ENCODE measurements at places on chromosomes 2 and 18.

GRCh38 chr2:239768907-239769553 is 256.1 kb downstream of the NDUFA10 start:
- DNase-seq: no peak

GRCh38 chr18:24602201-24602600 is 141.8 kb downstream of the HRH4 start:
- no peak for DNase-seq

GRCh38 chr2:212392043-212392442 is 146.6 kb downstream of the ERBB4 start:
- peak; percentile 18 for DNase-seq

GRCh38 chr2:32010670-32011484 is at the start of gene MEMO1:
Gene MEMO1 (minus strand): TSS chr2:32011008. CDS start chr2:32010247, 761 bp downstream.
- peak; percentile 72 for DNase-seq

DNA sequence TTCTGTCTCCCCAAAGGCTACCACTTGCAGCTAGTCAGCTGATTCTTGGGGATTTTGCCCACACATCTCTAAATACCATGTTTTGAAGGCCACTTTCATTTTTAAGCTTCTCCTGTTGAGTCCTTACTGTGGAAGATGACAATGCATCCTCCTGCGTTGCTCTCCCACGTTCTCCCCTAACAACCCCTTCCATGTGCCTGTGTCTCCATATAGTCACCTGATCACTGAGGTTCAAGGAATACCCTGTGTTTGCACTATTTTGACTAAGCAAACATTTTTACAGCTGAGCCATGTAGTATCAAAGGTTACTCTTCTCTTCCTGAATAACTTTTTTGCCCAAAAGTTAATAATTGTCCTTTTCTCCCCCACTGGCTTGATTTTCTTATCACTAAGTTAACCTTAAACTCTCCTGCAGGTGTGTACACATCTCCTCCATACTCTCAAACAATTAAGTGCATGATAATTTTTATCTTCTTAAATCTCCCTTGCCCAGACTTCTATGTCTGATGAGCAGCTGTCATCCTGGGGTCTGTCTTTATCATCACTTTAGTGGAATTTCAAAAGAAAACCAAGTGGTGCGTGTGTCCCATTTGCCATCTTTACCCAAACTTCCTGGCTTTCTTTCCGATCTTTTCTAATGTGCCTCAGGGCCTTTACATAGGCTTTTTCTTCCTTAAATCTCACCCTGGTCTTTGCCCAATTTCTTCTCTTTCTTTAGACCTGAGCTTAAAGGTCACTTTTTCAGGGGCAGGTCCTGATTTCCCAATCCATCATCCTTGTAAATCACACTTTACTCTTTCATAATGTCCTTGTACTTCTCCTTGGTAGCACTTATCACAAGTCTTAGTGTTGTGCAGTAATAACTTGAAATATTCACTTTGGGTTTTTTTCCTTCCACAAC is 85.2 kb upstream of the SPATS2L start:
- no peak for DNase-seq

- DNase-seq: no peak
Measured at GRCh38 chr18:52439457-52439856, 99.5 kb downstream of the DCC start.

- DNase-seq: no peak
Measured at GRCh38 chr2:195642027-195642678, 14.9 kb upstream of the SLC39A10 start.

DNA sequence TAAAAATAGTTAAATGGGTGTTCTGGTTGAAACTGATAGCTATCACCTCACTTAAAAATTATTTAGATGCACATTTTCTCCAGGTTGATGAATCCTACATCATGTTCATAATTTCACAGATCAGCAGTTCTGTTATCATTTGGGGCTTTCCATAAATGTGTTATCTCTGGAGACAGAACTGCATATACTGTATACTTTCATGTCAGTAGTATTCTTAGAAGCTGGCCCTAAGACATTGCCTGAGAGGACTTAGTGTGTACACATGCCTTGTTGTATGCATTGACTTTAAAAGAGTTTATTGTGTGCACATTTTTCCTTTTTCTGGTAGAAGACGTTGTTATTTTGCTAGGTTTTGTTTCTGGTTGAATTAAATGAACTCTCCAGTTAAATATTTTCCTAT is 41.0 kb downstream of the PIK3C3 start:
- DNase-seq: no peak

- peak; percentile 58 for DNase-seq
Measured at GRCh38 chr2:189086710-189087109, 92.9 kb downstream of the COL5A2 start.

- no peak for DNase-seq
Measured at GRCh38 chr2:30134582-30134981, 12.2 kb upstream of the YPEL5 start.

DNA sequence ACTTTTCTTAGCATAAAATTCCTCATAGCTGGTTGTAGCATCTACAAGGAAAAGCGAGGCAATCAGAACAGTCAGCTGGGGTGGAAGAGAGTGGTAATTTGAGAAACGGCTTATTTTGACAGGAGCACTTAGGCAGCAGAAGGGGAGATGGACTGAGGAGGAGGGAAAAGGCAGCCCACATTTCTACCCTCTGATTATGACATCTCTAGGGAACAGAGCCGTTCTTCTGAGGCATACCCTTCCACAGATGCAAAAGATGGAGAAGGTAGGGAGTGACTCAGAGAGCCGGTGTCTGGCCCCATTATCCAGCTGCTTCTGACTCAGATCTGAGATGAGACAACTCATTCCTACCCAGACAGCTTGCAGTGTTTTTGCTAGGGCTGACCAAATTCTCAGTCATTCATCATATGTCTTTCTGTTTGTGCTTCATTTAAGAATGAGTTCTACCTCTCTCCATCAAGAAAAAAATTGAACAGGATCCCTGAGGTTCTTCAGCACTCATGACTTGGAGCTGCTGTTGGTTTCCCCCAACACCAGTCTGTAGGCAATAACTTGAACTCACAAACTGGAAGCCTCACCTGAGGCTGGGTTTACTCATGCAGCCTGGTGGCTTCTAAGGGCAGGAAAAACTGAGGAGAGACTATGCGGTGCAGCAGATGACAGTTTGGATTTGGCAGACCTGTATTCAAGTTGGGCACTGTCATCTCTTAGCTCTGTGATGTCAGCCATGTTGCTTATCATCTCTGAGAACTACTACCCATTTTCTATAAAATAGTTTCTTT is 15.9 kb upstream of the SEC11C start:
- DNase-seq: peak; percentile 83

GRCh38 chr2:78707776-78708386 is 317.6 kb upstream of the REG3G start:
- no peak for DNase-seq

- DNase-seq: no peak
Measured at GRCh38 chr2:76478266-76479035, 767.7 kb upstream of the GCFC2 start.

DNA sequence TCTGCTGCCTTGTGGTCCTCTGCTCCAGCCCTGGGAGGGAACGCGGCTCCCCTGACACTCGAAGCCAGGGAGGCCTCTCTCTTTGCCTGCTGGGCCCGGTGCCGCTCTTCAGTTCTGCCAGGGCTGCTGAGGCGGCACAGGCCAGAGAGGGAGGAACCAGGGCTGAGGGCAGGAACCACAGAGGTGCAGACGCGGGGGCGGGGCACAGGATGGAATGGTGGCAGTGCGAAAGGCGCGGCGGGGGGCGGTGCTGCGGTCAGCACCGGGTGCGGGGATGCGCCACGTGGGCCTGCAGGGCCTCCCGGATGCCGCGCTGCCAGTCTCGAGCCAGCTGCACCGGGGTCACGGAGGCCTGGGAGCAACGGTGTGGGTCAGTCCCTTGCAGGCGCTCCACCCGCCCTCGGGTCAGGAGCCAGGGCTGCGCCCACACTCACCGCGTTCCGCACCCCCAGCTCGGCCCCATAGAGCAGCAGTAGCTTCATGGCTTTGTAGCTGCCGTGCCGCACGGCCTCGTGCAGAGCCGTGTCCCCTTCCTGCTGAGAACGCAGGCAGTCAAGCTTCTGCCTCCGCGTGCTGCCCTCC is 4.4 kb downstream of the ANKRD23 start:
- no peak for DNase-seq

DNA sequence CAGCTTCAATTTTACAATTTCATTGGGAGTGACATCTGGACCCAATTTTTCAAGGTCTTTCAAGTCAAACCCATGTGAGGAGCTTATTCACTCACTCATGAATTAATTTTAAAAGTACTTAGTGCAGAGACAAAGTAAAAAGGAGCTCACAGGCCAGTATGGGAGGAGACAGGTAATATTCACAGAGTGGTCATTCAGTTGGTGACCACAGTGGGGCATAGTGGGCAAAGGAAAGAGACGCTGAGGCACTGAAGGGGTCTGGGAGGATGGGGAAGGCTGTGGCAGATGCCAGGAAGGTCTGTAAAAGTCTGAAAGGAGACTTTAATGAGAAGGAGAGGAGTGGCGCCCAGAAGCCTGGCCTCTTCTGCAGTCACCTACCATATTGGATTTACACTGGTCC is 76.0 kb downstream of the CD8B2 start:
- no peak for DNase-seq

DNA sequence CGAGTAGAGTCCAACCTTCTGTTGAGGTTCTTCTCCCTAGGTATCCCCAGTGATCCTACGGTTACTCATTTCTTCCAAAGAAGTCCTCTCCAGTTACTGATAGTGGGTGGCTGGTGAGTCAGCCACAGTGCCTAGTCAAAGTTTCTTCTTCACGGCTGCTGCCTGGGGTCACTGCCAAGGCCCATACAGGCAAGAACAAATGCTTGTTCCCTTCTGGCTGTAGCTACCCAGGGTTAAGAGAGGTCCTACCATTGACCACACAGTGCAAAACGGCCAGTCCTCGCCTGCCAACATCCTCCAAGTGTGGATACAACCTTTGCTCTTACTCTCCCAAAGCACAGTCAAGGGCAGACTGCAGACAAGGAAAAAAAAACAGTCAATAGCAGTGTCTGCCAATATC is 2.9 kb upstream of the PTPN4 start:
- DNase-seq: no peak

GRCh38 chr18:25231327-25231691 is 120.7 kb downstream of the ZNF521 start:
- no peak for DNase-seq

DNA sequence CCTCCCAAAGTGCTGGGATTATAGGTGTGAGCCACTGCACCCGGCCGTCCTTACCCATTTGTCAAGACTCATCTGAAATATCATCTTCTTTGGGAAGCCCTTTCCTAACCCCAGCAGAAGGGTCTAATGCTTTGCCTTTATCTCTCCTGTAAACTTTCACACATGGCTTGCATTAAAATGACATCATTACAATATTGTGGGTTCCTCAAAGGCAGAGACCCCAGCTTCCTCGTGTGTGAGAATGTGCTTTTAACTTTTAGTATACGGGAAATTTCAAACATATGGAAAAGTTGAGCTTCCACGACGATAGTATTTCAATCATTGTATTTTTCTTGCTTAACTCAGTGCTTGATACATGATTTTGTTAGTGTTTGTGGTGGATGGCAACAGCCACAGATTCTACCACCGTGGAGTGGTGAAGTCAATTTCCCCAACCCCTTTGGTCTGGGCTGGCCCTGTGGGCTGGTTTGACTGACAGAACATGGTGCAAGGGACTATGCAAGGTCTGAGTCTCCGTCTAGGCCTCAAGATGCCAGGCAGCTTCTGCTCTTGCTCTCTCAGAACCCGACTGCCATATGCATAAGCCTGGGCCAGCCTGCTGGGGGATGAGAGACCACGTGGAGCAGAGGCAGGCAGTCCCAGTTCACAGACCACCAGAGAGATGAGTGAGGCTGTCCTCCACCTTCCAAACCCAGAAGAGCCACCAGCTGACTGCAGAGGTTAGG is 39.9 kb downstream of the NGEF start:
- DNase-seq: no peak

GRCh38 chr2:229673676-229674075 is 40.7 kb downstream of the DNER start:
- DNase-seq: no peak

GRCh38 chr2:71778936-71779773 is 325.8 kb downstream of the DYSF start:
- DNase-seq: no peak

- no peak for DNase-seq
Measured at GRCh38 chr2:235533198-235533597, 39.4 kb downstream of the AGAP1 start.

DNA sequence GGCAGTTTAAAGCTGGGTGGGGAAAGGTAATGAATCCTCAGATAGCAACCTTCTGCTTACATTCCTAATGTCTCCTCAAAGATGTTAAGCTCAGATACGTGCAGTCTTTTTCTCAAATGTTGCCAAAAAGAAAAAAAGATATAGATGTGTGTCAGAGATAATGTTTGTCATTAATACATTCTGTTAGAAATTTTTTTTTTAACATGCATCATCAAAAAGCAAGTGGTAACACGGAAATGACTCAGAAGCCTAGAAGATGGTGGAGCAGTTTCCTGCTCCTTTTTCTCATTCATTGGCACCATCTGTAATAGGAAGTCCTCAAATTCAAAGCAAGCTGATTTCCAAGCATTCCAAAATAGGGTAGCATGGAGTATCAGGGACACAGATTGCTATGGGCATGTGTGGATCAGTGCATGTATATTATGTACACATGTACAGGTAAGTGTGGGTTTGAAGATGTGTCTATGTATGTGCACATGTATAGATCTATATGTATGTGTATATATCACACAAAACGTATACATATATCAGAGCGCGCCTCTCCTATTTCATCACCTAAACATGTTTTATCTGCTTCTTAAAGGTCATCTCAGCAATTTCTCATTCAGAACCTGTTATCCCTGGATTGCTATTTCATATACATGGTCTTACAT is 79.9 kb upstream of the ITGB6 start:
- DNase-seq: no peak

DNA sequence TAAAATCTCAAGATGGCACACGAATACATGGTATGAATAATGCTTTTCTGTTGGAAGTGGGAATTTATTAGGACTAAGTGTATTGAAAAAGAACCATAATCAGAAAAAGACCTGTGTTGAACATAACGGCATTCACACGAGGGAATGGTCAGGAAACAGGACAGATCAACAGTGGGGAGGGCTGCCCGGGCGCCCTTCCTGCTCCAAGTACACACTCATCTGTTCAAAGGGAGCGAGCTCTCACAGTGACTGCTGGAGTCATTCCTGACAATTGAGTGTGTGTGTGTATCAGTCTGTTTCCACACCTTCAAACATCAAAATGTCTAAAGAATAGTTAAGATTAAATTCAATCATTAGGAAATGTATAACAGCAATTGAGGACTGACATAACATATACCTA is 167.2 kb downstream of the HDAC4 start:
- no peak for DNase-seq

GRCh38 chr2:176856683-176857082 is 355.9 kb upstream of the HNRNPA3 start:
- DNase-seq: no peak

DNA sequence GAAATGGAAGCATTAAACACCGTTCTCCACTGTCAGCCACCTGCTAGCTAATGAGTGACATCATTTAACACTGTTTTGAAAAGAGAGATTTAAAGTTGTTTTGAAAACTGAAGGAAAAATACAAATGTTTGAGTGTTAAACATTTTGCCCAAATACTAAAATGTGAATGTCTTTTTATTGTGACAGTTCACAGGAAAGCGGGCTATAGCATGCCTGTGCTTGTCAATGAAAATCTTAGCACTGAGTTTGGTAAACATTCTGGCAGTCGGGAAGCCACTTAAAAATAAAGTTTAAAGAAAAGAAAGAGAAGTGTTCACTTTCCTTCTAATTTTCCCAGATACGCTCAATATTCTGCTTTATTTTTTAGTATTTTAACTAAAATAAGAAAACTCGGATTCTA is 40.3 kb upstream of the SMIM21 start:
- no peak for DNase-seq

Data from non-pigmented ciliary epithelial cell (primary cell).